ENCODE measurements at places on chromosomes 1 and 21.

- no peak for DNase-seq
Observed at GRCh38 chr1:226875641-226876295, 5.4 kb downstream of the PSEN2 start.

DNA sequence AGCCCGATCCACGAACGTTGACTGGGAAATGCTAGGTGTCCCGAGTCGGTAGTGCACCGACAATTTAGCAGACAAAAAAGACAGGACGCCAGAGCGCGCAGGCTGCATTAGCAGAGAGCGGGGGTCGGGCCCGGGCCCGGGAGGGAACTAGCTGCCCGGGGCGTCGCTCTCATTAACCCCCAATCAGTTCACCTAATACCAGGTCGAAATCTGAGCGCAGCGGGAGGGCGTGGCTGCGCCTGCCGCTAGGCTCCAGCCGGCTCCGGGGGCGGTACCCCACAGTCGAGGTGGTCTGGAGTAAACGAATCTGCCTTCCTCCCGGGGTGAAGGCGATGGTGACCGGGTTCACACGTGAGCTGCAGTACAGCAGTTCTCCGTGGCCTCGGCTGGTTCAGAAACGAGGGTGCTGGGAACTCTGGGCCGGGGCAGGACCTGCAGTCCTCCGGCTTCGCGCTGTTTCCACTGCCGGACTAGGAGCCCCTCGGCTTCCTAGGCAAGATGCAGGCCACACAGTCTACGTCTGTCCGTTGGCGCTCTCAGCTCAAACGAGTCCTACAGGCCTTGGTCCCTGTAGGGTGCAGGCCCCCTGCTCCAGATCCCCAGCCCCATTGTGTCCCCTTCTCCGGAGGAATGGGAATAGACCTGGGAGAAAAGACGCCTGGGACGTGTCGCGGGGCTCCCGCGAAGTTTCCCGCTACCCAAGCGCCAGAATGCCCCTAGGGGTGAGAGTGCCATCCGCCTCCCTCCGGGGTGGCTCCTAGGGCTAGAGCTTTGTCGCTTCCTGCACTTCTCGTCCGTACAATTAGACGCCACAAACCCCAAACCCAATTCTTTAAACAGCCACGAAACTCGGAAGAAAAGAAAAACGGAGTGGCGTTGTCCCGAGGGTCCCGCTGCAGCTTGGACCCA lies 2.0 kb downstream of the GFI1 start:
- DNase-seq = no peak

GRCh38 chr21:14617871-14618270 lies 71.8 kb upstream of the SAMSN1 start:
- DNase-seq = no peak

GRCh38 chr1:167594822-167595221 lies 35.2 kb upstream of the RCSD1 start:
- DNase-seq = no peak

GRCh38 chr21:45130324-45130774 lies 56.0 kb downstream of the ADARB1 start:
- no peak for DNase-seq

DNA sequence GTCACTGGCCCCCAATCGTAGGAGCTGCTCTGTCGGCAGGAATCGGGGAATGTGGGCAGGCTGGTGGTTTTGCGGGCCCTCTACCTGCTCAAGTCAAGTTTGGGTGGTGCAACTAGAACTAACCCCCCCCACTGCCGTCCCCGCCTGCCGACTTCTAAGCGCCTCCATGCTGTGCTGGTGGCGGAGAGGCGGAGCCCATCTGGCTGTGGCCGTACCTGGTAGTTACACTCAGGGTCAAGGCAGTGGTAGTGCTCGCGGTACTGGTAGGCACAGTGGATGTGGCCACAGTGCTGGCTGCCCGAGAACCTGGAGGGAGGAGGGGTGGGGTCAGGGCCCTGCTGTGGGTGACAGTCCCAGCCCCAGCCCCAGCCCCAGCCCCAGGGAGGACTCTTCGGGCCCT lies 140.0 kb downstream of the CASZ1 start:
- no peak for DNase-seq

DNA sequence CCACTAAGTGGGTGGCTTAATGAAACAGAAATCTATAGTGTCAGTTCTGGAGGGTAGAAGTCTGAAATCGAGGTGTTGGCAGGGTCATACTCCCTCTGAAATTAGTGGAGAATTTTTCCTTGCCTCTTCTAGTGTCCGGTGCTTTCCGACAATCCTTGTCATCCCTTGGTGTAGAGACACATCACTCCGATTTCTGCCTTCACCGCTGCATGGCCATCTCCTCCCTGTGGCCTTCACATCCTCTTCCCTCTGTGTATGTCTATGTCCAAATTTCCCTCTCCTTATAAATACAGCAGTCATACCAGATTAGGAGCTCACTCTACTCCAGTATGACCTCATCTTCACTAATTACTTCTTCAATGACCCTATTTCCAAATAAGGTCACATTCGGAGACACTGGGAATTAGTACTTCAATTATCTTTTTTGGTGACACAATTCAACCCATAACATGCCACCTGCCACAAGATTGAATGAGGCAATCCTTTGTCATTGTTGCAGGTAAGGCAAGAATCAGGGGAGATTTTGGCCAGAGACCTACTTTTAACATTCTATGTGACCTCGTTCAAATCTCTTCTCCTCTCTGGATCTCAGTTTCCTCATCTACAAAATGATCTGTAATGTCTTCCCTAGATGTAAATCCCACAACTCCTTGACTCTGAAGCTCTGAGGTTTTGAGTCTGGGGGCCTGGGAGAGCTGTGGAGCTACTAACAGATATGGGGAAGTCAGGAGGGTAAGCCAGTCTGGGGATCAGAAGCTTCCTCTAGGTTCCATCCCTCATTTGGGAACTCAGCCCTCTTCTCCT lies 16.1 kb downstream of the NAV1 start:
- DNase-seq = no peak

DNA sequence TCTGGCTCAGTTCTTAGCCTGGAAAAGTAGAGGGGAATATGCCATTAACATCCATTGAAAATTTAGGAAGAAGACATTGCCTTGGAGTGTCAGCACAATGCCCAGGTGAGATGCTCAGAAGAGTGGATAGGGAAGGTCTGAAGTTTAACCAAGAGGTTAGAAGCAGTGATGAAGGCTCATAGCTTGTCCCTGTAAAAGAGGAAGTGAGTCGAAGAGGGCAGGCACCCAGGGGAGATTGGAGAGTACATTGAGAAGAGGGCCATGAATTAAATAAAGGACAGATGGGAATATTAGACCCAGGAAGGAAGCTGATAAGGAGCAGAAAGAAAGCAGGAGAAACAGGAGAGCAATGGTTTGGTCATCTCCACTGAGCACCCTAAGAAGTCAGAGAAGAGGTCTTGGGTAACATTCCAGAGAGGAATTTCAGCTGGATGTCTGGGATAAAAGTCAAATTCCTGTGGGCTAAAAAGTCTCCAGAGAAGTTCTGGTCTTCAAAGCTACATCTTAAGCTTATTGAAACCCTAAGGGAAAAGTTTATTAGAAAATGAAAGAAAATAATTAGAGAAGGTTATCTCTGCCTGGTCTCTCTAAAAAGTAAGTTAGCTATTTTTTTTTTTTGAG lies 17.3 kb downstream of the C8B start:
- no peak for DNase-seq

GRCh38 chr1:206658264-206658980 lies 23.1 kb downstream of the DYRK3 start:
- DNase-seq = no peak

DNA sequence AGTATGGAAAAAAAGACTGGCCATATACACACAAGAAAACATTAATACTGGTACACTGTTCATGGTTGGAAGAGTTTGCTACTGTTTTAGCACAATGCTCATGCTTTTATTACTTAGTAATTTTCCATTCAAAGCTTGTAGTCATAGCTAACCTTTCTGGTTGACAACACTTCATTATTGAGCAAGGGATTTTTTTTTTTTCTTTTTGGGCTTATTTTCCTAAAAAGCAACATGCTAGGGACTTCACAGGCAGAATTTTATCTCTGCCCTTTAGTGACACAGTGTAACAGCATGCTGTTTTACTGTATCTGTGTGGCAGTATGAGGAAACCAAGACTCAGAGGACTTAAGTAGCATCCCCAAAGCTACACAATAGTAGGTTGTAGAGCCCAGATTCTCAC lies 58.5 kb downstream of the FGGY start:
- DNase-seq = no peak

DNA sequence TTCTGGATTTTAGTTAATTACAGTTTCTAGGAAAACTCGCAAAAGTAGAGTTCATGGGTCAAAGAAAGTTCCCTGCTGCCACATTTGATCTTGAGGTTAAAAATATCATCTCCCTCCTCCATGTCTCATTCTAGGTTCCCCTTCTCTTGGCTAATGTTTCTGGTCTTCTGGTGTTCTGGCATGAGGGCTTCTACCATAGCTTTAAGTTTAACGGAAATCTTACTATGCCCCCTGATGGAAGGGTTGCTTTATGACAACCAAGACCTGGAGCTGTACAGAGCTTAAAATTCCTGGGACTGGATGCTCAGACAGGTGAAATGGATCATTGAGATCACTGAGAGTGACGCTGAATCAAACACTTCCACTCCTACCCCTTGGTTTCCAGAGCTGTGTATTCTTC lies 1881.7 kb downstream of the MRPL39 start:
- DNase-seq = no peak

GRCh38 chr21:46066591-46067331 lies 31.2 kb upstream of the COL6A2 start:
- DNase-seq = no peak

DNA sequence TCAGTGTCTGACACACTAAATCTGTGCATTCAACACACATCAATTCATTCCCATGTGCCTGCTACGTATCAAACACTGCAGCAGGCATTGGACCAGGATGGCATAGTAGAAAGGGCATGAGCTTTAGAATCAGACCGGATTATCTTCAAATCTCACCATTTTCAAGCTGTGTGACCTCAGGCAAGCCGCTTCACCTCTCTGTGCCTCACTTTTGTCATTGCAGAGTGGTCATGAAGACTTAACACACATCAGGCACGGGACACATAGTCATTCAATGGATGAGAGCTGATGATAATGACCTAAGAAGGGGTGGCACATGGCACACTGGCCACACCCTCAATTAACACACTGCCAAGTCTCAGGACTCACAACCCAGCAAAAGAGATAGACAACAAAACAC lies 46.8 kb downstream of the KLHDC7A start:
- DNase-seq = no peak

- DNase-seq = no peak
Observed at GRCh38 chr1:205933671-205934618, 9.3 kb downstream of the SLC26A9 start.

- no peak for DNase-seq
Observed at GRCh38 chr1:22174446-22175220, 31.7 kb upstream of the WNT4 start.

- DNase-seq = no peak
Observed at GRCh38 chr1:207191776-207192175, 87.7 kb downstream of the C4BPA start.

DNA sequence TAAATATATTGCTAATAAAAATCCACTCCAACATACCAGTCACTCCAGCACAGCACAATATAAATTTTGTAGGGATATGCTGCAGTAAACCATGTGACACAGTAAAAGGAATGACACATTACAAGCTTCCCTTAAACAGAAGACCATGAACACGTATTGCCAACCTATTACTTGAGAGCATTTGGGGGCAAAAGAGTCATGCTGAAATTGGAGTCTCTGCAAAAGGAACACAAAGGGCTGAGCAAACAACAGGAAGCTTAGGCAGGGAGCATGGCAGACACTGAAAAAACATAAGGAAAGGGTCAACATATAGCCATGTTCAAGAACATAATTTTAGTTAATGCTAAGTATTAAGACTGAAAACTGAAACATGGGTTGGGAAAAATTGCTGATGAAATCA lies 214.5 kb downstream of the SMYD3 start:
- no peak for DNase-seq

DNA sequence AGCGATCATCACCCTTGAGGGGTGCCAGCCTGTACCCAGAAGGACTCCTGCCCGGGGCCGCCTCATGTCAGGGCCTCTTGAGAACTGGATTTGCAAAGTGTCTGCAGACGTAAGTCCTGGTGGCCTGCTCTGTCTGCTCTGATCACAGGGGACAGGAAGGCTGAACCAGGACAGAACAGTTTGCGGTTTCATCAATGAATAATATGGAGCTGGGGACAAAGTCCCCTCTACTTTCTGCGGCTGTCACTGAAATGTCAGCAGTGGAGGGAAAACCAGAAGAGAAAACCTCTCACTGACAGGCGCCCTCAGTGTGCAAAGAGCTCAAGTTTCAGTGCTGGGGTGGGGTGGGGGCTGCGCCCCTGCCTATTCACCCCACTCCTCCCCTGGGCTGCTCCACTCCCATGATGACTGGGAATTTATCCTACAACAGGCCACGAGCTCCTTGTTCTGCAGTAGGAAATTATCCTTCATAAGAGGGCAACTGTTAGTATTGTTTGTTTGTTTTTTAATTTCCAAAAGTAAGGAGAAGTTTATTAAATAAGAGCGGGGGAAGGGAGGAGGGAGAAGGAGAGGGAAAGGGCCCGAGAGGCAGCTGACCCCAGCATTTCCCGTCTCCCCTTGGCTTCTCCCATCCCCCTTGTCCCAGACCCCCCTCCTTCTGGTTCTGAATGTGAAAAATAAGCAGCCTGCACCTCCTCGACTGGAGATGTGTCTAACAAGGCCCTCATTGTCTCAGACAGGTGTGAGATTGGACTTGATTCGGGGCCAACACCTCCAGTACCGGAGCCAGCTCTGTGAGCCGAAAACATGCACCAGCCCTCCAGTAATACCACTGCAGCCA lies 149.2 kb downstream of the CLIC6 start:
- no peak for DNase-seq

DNA sequence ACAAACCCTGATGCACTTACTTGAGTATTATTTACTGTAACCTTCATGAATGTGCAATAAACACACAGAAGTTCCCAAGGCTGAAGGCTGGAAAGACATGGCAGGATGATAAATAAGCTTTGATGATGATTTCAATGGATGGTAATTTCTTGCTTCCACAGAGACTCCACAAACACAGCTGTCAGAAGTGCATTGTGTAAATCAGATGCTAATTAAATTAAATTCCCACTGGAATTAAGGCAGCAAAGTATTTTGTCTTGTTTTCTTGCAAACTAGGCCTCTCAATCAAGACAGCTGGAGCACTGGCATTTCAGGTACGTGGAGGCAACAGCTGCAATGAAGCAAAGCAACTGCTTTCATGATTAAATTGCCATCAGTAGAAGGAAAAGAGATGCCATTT lies 24.1 kb downstream of the FAM177B start:
- DNase-seq = no peak

- no peak for DNase-seq
Observed at GRCh38 chr1:216824511-216824910, 101.3 kb upstream of the ESRRG start.

DNA sequence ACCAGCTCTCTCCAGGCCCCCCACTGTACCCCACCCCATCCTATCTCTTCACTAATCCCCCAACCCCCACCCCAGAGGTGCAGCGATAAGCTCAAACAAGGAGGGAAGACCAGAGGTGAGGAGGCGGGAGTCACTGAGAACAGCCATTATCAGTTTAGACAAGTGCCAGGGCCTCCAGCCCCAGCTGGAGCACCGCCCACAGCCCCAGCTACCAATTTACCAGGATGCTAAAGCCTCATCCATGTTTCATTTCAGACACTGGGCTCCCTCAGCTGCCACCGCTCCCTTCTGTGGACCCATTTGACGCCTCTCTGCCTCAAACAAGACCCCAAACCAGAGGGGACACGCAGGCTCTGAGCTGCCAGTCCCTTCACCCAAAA lies 80.6 kb downstream of the DISP3 start:
- DNase-seq = no peak

GRCh38 chr1:109493227-109493626 lies 667 bp upstream of the CYB561D1 start:
- DNase-seq = no peak

- no peak for DNase-seq
Observed at GRCh38 chr1:155967341-155968050, 10.9 kb downstream of the ARHGEF2 start.
